Stomach (tissue), 19 donors: ENCODE measurements at places on chromosomes 5 and 9. TPM values are rescaled to one million over a fixed set of nuclear protein-coding genes. Genes with fewer than 3 reads are reported as not detected.
A peak's percentile ranks its signal among the peaks of the same experiment; 100 is the strongest.

DNA sequence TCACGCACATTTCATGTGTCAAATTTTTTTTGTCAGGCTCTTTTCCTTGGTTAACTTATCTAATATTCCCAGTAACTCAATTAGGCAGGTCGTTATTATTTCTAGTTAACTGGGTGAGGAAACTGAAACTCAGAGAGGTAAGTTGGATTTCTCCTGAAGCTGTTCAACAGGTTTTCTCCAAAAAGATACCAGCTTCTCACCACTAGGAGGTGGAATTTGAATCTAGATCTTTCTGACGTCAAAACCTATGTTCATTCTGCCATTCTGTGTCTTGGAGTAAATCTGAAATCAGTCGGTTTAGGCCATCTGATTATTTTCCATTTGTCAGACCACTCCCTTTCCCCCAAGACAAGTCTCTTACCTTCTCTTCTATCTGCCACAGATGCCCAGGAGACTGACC, 572.9 kb downstream of the ACTL7B start:
- no peaks in the 10 kb centered on the region for H3K4me1 ChIP-seq
- H3K4me3 ChIP-seq, result no peak overlapping the region
- no peaks in the 10 kb centered on the region for H3K27me3 ChIP-seq
- H3K36me3 ChIP-seq, result no peaks in the 10 kb centered on the region
- DNase-seq, result no peak

DNA sequence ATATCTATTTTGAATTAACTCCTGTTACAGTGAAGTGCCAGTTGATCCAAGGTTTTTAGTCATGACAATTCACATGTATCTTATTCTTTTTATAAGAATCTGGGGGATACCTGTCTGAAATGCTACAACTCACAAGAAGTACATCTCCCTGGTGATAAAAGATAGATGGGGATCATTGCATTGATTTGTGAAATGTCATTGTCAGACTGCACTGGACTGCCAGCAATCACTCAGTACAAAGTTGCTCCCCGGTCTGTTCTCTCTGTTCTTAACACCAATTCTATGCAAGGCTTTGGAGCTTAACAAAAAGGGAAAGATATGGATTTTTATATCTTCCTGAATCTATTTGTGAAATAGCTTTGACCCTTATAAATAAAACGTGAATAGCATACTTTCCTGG, 171.8 kb upstream of the PCSK5 start:
- DNase-seq, result no peak
- H3K4me3 ChIP-seq, result no peak overlapping the region
- no peaks in the 10 kb centered on the region for H3K27me3 ChIP-seq
- H3K4me1 ChIP-seq, result no peaks in the 10 kb centered on the region

DNA sequence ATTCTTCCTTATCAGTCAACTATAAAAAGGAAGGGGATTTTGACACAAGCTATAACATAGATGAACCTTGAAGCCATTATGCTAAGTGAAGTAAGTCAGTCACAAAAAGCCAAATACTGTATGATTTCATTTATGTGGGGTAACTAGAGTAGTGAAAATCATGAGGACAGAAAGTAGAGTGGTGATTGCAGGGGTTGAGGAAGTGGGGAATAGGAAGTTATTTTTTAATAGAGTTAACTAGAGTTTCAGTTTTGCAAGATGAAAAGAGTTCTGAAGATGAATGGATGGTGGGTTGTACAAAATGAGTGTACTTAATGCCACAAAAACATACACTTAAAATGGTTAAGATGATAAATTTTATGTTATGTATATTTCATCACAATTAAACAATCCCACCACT, 65.4 kb upstream of the FAM174A start:
- no peak overlapping the region for H3K27ac ChIP-seq
- H3K27me3 ChIP-seq, result no peaks in the 10 kb centered on the region
- DNase-seq, result no peak
- no peaks in the 10 kb centered on the region for H3K36me3 ChIP-seq
- no peak overlapping the region for H3K4me3 ChIP-seq

- no peak for DNase-seq
- H3K36me3 ChIP-seq, result no peaks in the 10 kb centered on the region
- no peaks in the 10 kb centered on the region for H3K27me3 ChIP-seq
- no peak overlapping the region for H3K4me3 ChIP-seq
- H3K27ac ChIP-seq, result no peak overlapping the region
These were observed 129.4 kb upstream of the MYO10 start for GRCh38 chr5:17065458-17065857.

DNA sequence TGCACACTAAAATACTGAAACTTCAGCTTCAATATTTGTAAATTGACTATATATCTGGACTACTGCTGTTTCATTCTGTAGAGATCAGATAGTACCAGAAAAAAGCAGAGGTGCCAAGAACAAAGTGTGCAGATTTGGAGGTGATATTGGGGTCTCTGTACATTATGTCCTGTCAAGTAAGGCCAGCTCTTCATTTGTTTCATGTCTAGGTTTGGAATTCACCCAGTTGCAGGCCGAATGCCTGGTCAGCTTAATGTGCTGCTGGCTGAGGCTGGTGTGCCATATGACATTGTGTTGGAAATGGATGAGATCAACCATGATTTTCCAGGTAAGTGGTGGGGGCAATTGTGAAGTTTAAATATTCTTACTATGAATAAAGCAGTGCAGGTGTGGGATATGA, 96.9 kb downstream of the NNT start:
- DNase-seq, result no peak
- H3K27ac ChIP-seq, result peak overlapping the region; percentile 24
- no peaks in the 10 kb centered on the region for H3K36me3 ChIP-seq
- H3K4me1 ChIP-seq, result peaks cover 24% of the 10 kb centered on the region
- no peak overlapping the region for H3K4me3 ChIP-seq

The SOHLH1 gene
- not detected for polyA plus RNA-seq

The ECSCR gene
- 5.4 TPM for polyA plus RNA-seq

The FNBP1 gene
- 9.0 TPM for polyA plus RNA-seq
